ENCODE measurements at places on chromosomes 6 and 20.
A peak's percentile ranks its signal among the peaks of the same experiment; 100 is the strongest.

DNA sequence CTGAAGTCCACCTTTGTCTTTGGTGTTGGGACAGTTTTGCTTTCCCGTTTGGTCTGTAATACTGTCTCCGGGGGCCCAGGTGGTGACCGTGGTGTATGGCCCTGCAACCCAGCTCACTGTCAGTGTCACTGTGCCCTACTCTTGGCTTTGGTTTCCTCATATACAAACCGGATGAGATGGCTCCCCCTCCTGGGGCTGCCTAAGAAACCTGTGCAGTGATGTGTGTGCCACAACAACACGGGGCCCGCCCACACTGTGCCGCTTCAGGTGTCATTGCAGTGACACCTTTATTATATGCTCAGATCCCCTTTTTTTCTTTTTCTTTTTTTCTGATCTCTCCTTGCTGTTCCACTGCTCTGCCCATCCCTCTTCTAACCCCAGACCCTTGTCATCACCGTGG, 73.9 kb downstream of the RAMACL start:
- no peak for DNase-seq

DNA sequence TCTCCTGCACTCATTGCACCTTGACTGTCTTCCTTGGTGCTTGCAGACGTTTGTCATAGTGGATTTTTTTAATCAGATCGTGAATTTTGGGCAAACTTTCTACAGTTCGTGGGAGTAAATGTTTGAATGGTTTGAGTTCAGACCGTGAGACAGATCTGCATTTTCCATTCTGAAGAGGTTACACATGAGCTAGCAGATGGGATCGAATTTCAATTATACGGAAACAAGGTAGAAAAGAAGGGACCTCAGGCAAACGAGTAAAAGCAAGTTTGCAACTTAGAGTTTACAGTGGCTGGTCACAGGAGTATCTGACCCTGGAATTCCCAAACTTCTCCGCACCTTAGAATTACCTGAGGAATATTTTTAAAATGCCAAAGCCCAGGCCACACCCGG, 17.2 kb upstream of the NCR2 start:
- DNase-seq = no peak

DNA sequence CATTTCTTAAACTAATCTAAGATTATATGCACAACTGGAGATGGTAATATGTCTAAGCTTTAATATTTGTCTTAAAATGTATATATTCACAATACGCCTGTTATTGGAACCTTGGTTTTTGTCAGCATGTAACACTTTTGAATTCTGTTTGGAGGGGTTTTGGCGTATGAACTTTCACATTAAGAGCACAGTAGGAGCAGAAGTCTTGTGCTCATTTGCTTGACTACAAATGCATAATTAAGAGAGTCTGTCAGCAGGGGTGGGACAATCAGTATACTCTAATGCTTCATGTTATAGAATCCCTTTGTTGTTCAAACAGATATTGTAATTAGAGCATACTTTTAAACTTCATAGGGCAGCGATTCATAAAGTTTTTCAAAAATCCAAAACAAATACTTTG, 112.8 kb downstream of the QKI start:
- no peak for DNase-seq

- no peak for DNase-seq
Observed at GRCh38 chr6:90849686-90850085, 262.8 kb upstream of the MAP3K7 start.

DNA sequence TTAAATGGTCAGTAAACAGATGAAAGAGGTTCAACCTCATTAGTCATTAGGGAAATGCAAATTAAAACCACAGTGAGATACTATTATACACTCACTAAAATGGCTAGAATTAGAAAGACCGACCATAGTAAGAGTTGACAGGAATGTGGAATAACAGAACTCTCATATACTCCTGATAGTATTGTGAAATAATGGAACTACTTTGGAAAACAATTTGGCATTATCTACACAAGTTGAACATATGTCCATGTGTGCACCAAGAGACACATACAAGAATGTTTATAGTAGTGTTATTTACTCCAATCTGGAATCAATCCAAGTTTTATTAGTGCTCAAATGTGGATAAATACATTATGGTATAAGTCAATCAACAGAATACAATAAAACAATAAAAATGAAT, 59.6 kb downstream of the AK9 start:
- DNase-seq = no peak

- no peak for DNase-seq
Observed at GRCh38 chr6:9007027-9007426, 571.7 kb upstream of the SLC35B3 start.

DNA sequence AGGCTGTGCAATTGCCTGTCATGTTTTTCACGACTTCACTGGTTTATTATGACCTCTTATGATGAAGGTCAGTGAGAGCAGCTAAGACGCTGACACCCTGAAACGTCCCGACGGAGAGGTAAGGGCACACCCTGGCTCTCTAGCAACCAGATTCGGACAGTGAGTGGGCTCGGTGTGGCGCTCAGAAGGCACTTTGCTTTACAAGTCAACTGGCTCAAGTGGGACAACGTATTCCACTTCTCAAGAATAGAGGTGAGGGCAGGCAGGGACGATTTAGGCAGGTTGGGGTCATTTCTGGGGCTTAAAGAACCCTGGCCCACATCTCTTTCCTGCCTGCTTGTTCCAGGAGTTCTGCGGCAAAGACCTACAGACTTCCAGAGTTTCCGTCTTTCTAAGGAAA, 18.2 kb downstream of the RNASET2 start:
- DNase-seq = no peak

DNA sequence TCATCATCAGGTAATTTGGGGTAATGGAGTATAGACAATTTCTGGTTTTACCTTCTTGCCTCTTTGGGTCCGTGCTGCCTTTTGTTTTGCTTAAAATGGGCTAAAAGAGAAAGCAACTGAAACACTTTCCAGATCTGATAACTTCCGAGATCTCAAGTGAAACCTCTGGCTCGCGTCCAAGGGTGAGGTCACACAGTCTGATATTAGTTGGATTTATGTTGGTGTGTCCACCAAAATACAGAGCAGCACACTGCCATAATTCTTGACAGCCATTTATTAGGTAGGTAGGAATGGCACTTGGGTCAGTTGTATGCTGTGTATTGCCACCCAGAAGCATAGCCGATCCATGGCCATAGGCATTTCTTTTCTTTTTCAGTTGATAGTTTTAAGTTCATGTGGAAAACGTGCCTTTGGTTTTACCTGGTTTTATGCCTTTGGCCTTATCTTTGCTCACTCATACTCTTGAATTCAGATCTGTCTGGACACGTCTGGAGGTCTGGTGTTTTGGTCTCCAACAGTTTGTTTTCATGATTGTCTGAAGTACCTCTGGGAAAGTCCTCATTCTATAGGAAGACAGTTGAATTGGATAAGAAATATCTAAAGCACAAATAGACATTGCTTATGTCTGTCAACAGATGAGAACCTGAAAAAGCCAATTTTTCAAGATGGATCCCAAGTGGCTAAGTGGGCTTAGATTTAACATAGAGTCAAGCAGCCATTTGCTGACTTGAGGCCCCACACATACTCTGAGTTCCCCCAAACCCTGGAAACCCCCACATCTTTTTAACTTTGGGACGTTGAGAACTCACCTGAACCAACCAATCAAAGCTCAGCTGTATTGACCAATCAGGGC, 320.8 kb downstream of the SOX4 start:
- peak; percentile 12 for DNase-seq

DNA sequence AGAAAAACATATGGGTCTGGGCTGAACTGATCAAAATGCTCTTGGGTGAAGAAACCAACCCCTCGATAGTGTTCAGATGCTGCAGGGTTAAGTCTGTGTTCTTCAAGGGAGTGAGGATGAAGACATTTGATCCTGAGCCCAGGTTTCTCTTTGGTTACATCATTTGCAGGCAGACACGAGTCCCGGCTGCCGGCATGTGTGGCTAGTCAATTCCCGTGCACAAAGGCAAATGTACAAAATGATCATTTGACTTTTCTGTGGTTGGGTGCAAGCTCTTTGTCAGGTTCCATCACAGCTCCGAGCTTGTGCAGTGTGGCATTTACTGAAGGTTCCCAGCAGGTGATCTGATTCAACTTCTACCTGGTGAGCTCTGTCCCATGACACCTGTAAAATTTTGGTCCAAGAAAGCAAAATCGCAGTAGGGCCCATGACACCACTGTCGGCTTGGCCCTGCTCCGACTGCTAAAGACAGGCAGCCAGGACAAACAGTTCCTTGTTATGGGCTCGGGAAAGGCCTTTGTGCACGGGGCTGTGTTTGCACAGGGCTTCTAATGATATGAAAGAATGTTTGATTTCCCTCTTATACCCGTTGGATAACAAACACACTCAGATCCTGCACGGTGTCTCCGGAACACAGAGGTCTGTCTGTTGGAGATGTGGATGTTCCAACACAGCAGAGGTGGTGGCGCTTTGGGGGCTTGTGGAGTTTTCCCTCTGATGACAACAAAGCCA, 46.9 kb downstream of the GJA10 start:
- no peak for DNase-seq

DNA sequence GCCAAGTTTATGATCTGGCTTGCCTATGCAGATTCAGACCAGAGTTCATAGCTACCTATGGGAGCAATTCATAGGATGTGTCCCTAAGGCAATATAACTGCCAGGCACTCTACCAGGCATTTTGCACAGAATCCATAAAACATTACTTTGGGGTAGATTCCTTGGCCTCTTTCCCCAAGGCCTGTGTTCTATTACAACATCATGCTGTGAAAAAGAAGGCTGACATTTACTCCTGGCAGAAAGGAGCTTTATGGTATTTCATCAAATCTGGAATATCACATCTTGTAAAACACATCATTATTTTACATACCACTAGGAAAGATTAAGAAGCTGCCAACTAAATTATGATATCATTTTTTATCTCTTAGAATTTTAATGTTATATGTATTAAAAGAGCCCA, 287.0 kb upstream of the MARCKS start:
- no peak for DNase-seq

DNA sequence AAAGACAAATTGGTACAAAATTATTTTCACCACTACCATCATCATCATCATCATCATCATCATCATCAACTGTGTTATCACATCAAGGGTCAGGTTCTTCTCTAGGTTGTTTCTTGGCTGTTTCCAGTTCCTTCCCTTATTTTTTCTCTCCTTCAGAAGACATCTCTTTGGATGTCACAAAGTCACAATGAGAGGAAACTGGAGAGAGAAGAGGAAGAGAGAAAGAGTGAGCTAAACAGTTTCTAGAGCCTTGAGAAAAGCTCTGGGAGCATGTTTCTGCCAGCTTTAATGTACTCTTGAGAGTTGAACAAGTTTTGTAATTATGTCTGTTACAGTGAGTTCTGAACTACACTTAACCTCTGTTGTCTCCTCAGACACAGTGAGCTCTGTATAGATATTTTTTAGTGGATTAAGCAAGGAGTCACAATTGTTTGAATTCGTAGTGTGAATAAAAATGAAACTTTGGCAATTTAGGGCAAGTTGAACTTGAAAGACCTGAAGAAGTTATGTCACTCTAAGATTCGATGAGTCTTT, 123.0 kb upstream of the AKIRIN2 start:
- no peak for DNase-seq

DNA sequence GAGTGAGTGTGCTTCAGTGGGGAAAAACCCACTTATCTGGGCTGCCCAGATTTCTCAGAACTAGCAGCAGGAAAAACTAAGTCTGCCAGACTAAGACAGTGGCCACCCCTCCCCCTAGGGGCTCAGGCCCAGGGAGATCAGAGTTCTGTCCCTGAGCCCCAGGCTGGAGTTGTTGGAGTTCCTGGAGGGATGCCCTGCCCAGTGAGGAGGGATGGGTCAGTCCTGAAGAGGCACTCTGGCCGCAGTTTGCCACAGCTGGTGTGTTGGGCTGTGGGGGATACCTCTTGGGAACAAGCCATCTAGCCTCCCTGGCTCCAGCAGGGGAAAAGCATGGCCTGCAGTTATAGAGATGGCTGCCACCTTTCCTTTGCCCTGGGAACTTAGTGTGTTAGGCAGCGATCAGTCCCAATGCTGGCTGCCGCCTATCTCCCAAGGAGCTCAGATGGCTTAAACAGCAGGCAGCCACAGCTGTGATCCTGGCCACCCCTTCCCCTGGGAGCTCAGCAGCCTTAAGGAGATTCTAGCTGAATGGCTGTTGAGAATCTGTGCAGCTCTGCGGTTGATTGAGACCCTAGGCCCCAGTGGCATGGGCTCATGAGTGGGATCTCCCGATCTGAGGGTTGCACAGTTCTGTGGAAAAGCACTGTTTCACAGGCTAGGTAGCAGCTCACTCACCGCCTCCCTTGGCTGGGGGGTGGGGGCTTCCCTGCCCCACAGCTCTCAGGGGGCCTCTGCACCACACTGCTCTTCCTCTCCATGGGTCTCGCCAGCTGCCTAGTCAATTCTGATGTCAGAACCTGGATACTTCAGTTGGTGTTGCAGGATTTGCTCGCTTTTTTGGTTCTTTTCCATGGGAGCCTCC, 13.2 kb downstream of the SIRPG start:
- no peak for DNase-seq

GRCh38 chr6:98944598-98945081, 3.1 kb downstream of the FBXL4 start:
- no peak for DNase-seq

DNA sequence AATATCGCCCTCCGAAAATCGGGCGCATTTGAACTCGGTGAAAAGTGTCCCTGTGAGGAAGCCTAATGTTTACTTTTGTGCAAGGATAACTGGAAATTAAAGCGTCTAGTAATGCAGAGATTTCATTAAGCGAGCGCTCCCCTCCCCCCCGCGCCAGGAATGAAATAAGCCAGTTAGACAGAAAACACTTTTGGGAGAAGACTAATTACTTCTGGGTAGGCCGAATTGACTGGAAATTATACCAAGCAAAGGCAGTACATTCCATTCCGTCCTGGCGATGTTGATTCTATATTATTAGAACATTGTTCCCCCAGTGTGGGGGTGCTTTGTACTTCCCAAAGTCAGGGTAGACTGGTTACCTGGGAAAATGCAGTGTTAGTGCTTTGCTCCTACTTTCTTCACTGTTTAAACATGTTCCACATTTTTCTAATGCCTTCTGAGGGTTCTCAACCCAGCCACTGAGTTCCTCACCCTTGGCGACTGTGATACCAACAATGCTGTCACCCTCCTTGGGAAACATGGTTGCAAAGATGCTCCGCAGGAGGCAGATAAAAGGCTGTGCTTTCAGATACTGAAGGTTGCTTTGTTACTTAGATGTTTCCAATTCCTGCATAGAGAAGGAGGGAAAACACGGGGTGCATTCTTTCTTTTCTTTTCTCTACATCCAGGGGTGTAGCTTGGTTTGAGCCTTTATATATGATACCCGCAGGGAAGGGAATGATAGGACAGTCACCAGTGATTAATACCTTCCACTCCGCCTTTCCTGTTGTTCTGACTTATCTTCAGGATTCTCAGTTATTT, 2.6 kb downstream of the GJA1 start:
- DNase-seq = no peak

GRCh38 chr6:10297832-10298231, 117.0 kb downstream of the TFAP2A start:
- no peak for DNase-seq

DNA sequence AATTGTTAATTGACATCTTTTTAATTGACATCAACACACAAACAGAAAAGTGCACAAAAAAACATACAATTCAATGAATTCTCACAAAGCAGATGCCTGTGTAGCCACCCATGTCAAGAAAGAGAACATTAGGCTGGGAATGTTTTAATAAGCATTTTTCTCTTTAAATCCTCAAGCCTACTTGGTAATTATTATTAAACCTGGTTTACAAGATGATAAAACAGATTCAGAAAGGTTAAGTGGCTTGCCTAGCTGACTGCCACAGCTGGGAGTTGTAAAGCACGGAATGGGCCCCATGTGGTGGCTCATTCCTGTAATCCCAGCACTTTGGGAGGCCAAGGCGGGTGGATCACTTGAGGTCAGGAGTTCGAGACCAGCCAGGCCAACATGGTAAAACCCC, 90.0 kb upstream of the AKAP12 start:
- no peak for DNase-seq

- DNase-seq = no peak
Observed at GRCh38 chr6:36679043-36679833, 724 bp downstream of the CDKN1A start.

Data from stimulated activated CD8-positive, alpha-beta memory T cell treated with anti-CD3 and anti-CD28 coated beads, Interleukin-7, amount 100 ng/mL, for 1 hour (primary cell).